NCI-H2081 (cell line): ENCODE measurements at places on chromosomes 1 and 21.

GRCh38 chr1:224780736-224781135 is 148.7 kb upstream of the DNAH14 start:
- DNase-seq = no peak

- no peak for DNase-seq
Observed at GRCh38 chr1:15475752-15476314, at the start of gene CELA2B. Gene CELA2B, plus strand, starts transcription at chr1:15476104. Its CDS starts 22 bp downstream, at chr1:15476126.

DNA sequence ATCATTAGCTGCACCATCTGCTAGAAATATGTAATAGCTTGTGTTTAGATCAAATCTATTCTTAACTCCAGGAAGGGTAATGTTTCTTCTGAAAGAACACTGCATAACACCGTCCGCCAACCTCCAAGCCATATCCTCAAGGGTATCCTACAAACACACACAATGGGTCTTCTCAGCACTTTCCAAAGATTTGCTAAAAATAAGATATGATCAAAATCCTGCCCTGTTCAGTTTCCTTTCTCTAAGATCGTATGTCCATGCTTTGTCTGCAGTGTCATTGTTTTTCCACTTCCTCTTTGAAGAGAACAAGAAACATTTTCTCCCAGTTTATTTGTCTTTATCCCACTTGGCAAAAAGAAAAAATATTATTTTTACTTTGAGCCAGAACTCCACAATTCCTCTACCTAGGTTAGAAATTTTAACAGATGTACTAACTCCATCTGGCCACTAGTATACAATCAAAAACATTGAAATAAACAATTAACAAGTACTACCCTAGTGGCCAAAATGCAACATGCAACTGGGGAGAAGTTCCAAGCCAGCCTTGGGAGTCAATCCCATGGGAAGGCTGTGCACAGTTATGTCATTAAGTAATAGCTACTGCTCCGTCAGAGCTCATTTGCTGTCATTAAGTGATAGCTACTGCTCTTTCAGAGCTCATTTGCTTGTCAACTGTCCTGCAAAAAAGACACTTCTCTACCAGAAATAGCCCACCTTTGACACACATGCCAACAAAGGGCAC is 37.8 kb downstream of the FRRS1 start:
- DNase-seq = no peak

GRCh38 chr1:67555461-67556296 is 125.5 kb upstream of the SERBP1 start:
- no peak for DNase-seq

DNA sequence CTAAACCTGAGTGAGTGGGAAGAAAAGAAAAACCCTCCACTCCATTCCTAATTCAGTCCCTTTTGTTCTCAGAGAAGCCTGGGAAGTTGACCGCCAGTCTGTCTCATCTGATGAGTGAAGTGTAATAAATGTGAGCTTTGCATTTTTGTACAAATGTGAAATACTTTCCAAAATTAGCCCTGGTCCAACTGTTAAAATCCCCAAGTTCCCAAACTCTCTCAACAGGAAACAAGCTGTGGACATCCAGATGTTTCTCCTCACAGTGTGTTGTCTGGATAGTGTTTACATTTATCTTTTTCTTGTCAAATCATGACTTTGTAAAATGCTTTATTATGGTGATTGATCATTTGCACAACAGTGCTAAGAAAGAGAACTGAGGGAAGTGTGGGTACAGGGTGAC is 145.1 kb downstream of the TM2D1 start:
- DNase-seq = no peak

GRCh38 chr1:224217655-224218623 is 34.9 kb downstream of the DEGS1 start:
- DNase-seq = no peak

DNA sequence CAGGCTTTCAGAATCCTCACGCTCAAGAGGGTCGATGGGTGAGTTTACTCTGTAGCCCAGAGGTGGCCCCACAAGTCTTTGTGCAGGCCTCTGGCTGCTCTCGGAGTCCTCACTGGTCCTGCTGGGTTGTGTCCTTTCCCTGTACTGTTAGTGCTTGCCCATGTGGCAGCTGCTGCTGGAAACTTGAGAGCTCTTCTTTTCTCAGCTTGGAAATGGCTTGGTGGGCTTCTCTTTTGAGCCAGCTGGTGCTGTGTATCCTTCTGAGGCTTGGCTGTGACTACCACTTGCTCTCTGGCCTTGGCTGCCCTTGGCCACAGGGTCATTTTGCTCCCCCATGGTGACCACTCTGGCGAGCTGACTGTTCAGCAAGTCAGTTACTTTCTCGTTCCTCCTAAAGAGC is 82.2 kb upstream of the LMO4 start:
- DNase-seq = no peak

GRCh38 chr1:55682198-55682597 is 467.0 kb upstream of the USP24 start:
- DNase-seq = no peak

- peak; percentile 48 for DNase-seq
Observed at GRCh38 chr21:42760951-42761751, 107.7 kb downstream of the PDE9A start.

DNA sequence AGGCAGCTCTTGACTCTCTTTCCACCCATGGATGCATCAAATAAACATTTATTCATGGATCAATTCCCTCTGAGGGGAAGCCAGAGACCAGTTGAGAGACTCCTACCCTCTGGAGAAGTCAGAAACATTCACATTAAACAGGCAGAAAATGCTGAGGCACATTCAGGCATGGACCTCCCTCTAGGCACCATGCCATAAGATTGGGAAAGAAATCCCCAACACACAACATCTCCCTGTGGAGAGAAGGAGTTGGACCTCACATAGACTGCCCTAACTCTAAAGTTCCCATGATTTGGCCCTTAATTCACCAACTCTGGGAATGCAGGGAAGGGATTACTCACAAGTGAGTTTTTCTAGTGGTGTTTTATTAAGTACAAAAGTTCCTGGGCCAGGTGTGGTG is 415.3 kb upstream of the C1orf87 start:
- DNase-seq = no peak

DNA sequence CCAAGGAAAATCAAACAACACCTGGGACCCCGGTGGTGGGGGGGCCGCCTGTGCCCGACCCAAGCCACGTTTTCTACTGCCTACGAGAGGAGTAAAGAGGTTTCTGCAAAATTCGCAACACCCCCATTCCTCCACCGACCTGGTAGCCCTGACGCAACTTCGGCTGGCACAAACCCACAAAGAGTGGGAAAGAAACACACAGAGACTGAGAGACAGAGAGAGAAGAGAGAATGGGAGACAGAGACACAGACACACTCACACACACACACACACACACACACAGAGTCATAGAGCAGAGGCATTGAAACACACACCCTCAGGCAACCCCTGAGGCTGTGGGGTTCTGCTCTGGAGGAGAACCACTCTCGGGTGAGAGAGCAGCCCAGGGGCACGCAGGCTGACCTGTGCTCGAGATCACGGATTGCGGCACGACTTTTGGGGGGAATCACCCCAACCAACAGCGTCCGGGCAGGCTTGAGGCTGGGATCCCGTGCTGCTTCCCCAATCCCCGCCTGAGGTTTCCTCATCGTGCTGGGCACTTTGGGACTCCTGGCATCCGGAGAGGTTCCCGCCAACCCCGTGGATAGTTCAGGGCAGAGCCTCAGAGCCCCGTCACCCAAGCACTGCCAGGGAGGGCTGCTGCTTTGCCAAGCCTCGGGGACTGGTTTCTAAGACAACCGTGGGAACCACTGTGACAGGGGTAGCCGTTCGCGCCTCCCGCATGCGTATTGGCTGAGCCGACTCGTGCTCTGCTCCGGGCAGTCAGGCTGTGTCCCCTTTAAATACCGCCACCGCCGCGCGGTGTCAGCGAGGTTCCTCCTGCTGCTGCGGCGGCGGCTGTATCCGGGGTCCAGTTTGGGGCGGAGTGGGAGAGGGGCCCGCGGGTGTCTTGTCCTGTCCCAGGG is 682.4 kb upstream of the TPTE start:
- DNase-seq = no peak

GRCh38 chr1:92240034-92240433 is 22.3 kb downstream of the C1orf146 start:
- DNase-seq = no peak

DNA sequence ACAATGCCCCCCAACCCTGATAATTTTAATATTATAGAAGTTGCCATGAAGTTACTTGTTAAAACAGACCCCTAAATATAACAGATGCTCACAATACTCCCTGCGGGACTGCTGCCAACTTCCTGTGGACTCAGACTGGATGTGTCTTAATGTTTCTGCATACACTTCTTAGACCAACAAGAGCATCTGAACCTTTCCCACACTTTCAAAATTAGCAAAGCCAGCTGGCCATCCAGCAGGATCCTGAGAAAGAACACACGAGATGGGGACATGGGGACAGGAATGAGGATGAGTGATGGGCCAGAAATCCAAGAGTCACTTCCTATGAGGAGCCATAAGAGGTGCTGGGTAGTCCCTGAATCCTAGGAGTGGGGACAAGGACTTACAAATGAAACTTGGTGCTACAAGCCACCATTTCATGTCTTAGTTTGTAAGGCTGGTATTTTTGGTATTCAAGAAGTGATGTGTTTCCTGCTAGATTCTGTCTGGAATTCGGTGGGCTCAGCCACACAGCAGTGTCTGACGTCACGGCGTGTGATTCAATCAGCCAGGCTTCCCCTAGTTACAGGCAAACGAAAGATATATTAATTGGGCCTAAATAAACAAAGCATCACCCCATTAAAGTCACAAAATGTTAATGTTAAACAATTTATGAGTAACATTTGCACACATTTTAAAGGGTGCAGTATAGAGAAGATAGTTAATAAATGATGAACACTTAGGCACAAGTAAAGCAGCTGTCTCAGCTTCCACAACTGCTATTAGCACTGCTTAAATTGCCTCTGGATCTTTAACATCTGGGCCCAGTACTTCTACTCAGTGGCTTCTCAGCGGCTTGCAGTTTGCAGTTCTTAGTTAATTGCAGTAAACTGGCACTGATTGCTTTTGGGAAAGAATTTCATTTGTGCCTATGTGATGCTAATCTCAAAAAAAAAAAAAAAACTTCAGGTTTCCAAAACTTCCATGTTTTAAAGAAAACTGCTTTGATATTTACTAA is 41.2 kb upstream of the RGS8 start:
- no peak for DNase-seq

DNA sequence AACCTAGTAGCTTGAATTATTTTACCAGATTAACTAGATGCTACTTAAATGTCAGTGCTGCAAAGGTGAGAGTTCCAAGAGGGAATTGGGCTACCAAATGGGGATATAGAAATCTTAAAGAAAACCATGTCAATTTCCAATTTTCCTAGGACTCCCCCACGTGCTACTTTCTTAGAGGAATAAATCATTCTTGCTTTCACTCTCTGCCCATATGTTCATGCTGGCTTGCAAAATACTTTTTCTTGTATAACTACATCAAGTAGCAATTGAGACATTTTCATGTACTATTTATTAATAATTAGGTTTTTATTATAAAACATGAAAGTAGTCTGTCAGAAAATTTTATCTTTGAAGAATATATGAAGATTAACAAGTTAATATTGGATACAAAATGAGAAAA is 11.8 kb downstream of the KCNK2 start:
- DNase-seq = no peak

GRCh38 chr1:105585791-105586190 is 1470.7 kb upstream of the PRMT6 start:
- no peak for DNase-seq

- no peak for DNase-seq
Observed at GRCh38 chr1:208475951-208476845, 232.0 kb upstream of the PLXNA2 start.

DNA sequence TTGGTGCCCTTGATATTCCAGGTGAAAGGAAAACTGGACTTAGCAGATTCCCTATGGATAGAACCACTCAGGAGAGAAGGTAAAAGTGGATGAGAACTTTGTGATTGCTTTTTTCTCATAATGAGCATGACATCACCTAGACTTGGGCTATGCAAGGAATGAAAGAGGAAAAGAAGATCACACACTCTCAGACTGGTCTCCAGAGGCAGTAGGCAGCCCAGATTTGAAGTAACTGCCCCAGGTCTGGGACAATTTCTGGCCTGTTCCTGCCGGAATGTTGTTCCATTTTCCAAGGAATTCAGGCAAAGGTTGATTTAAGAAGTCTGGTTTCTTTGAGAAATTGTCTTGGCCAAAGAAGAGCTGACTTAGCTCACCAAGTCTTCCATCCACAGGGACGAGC is 31.7 kb upstream of the USP24 start:
- DNase-seq = no peak

DNA sequence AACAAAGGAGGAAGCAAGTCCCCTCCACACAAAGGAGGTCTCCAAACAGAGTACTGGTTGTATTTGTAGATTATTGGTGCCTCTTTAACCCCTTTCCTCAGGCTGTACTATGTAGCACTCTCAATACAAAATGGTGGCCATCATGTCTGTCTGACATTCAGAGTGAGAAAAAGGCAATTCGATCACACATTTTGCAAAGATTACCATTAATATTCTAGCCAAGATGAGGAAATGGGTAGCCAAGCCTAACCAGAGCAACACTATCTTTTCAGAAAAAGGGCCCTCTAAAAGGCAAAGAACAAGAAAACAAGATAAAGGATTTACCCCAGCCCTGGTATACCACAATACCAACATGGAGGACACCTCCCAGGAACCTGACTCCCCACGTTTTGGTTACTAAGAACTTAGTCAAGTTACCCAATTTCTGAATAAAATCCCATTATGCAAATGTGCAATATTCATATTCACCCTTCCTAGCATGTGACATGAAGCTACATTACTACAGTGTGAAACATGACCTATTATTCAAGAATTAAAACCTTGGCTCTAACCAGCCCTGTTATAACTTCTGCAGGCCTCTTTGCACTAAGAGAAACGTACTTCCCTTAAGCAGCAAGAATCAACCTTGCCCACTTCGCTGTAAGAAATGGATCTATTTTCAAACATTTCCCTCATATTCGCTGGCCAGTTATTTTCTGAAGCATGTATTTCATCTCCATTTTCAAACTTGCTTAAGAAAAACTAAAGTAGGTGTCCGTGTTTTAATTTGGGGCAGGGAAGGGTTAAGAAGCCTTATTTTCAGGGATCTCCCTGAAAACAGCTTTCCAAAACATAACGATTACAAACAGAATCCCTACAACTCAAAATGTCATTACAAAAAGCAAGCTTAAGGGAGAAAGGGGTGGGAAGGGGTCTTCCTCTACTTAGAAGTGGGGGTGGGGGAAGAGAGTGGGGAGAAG is 2.1 kb downstream of the KDM5B start:
- peak; percentile 52 for DNase-seq

DNA sequence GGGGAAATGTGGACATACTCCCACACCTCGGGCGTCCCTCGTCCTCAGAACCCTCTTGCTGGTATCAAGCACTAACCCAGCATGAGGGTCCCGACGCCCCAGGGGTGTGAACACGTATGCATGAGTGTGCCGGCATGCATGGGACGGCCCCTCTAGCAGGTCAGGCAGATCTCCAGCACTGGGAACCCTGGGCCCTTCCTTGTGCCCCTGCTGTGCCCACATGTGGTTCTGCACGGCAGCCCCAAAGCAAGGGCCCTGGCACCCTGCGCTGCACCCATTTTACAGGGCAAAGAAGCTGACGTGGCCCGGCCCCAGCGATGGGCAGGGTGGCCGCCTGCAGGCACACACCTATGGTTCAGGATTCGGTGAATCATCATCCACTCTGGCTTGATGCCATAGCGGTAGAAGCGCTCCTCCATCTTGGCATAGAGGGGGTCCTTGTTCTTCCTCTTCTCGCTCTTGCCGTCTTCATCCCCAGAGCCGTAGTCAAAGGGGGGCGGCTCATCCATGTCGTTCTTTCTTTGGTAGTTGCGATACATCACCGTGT is 34.2 kb downstream of the CHD5 start:
- no peak for DNase-seq
